Cerebellum (tissue), 4 donors: ENCODE measurements at places on chromosomes 12 and 14. TPM values are rescaled to one million over a fixed set of nuclear protein-coding genes. Genes with fewer than 3 reads are reported as not detected.
A peak's percentile ranks its signal among the peaks of the same experiment; 100 is the strongest.

Gene GZMH
- total RNA-seq: not detected

Gene NEMF
- 120 TPM for total RNA-seq

Gene MAP3K9
- 27.7 TPM for total RNA-seq

Gene KLHL33
- 0.18 TPM for total RNA-seq

Gene C12orf56
- total RNA-seq: 2.3 TPM

Gene PPTC7
- 11.8 TPM for total RNA-seq

DNA sequence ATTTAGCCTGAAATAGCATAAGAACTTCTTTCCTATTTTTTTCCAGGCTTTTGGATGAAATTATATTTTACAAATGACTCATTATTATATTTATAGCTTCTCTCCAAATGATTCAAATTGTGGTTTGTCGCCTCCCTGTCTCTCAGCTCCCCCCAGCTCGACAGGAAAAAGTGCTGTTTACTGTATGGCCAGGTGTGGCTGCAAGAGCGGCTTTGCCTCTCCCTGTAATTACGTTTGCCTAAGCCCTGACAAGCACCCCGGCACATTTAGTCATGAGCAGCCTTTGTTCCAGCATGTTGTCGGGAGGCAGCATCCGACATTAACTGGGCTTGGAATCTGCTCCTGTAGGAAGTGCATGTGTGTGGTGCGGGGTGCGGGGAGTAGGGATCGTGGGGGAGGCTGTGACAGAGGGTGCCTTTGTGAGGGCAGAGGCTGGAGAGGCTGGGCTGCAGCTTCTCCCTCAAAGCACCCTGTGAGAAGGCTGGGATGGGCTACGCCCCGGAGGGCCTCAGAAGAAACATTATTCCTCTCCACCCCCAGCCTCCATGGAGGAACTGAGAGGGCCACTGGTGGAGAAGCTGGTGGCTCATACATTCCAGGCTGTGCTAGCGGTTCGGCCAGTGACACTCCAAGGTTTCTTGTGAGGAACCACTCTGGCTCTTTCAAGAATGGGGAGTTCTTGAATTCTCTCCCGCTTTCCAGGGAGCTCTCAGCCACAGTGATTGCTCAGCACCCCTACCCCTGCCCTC is 42.1 kb upstream of the CTDSP2 start:
- DNase-seq: no peak

DNA sequence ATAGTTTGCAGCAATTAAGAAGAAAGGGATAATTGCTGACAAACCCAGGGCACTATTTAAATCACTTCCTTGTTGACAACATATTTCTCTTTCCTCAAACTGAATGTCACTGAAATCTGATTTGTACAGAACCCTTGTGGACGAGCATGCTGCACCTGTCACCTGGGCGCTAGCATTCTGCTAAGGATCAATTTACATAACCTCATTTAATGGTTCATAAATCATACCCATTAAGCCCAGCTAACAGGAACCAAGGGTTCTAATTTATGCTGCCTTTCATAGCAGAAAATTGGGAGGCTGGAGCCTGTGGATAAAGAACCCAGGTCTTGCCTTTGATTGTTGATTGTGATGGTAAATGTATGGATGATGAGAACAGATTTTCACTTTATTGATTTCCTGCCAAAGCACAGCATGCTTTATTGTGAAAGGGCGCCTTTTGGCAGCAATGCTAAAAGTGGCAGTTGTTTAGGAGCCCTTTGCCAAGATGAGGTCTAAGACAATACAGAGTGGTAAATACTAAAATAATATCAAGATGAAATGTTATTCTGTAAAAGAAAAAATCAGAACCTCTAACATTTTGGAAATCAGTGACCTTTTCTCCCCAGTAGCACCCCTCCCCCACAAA is 95.4 kb downstream of the NKX2-1 start:
- peak; percentile 47 for DNase-seq

DNA sequence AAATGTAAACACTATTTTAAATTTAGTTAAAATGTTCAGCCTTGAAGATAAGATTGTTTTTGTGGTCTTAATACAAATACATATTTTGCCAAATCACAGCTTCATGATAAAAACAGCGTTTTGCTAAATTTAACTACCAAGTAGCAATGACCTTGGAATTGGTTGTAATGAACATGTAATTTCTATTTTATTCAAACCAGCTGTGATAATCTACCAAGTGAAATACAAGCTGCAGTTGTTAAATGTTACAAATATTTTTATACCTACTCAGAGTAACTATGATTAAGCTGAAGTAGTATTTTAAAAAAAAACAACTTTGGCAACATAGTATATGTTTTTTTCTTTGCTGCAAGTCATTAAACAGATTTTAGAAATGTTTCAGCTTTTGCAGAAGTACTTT is 96.2 kb downstream of the CPSF2 start:
- DNase-seq: no peak

GRCh38 chr12:15918066-15918465 is 6.9 kb downstream of the DERA start:
- DNase-seq: no peak

- no peak for DNase-seq
These were observed 112.9 kb downstream of the PRKCH start for GRCh38 chr14:61434311-61434710.

DNA sequence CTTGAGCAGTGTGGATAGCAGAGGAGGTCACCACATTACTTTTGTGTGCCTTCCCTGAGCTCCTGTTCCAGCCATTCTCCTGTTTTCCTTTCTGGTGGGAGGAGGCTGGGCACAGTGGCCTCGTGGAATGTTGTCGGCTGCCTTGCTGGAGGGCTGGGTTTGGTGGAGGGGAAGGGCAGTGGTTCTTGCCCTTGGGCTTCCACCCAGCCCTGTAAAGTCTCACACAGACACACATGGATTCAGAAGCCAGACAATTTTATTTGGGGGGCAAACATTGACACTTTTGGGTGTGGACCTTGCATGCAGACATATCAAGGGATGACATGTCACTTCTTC is 866 bp downstream of the NPFF start:
- DNase-seq: no peak

DNA sequence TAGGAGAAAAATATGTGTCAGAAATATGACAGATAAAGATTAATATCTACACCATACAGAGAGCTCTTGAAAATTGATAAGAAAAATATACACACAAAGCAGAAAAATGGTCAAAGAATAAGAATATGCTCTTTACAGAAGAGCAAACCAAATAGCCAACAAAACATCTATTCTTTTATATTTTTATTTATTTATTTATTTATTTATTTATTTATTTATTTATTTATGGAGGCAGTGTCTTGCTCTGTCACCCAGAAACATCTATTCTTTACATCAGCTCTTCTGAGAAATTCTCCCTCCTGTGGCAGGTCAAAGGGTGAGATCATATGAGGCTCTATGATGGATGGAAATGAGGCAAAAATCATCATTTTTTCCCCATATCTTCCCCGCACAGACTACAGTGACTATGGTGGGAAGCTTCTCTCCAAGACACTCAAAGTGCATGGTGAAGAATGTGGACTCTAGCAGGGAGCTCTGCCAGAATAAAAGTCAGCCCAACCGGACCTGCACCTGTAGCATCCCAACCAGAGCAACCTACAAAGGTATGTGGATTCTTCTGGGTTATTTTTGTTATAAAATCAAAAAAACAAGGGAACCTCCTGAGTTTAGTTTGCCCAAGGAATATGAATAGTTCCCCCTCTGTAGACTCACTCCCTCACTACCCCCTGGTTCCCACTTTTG is 71.4 kb downstream of the PLXNC1 start:
- no peak for DNase-seq

GRCh38 chr14:103128631-103129300 is 5.5 kb downstream of the TNFAIP2 start:
- no peak for DNase-seq

GRCh38 chr12:13777374-13777773 is 204.0 kb downstream of the GRIN2B start:
- no peak for DNase-seq

DNA sequence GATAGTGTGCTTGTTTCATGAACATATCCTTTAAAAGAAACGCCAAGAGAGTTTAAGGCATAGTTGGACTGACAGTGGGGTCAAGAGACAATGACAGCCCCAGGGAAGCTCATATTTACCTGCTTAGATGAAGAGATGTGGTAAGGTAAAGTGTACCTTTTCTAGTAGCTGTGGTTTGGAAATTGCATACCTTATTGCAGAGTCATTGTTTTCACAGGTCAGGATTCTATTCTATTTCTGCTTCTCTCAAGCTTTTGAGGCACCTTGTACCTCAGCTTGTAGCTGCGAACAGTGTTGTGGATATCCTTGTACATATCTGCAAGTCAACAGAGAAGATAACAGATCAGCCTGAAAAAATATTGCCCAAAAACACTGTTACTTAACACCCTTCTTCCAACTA is 47.7 kb downstream of the ATP6V1D start:
- no peak for DNase-seq

GRCh38 chr12:130356222-130356621 is 18.5 kb downstream of the PIWIL1 start:
- no peak for DNase-seq

GRCh38 chr14:51020024-51020710 is 74.7 kb downstream of the TRIM9 start:
- DNase-seq: peak; percentile 87

DNA sequence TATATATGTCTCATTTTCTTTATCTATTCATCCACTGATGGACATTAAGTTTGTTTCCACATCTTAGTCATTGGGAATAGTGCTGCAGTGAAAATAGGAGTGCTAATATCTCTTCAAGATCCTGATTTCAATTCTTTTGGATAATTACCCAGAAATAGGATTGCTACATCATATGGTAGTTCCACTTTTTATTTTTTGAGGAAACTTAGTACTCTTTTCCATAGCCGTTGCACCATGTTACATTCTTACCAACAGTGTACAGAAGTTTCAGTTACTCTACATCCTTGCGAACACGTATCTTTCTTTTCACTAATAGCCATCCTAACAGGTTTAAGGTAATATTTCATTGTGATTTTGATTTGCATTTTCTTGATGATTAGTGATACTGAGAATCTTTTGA is 29.8 kb downstream of the TESPA1 start:
- DNase-seq: no peak

DNA sequence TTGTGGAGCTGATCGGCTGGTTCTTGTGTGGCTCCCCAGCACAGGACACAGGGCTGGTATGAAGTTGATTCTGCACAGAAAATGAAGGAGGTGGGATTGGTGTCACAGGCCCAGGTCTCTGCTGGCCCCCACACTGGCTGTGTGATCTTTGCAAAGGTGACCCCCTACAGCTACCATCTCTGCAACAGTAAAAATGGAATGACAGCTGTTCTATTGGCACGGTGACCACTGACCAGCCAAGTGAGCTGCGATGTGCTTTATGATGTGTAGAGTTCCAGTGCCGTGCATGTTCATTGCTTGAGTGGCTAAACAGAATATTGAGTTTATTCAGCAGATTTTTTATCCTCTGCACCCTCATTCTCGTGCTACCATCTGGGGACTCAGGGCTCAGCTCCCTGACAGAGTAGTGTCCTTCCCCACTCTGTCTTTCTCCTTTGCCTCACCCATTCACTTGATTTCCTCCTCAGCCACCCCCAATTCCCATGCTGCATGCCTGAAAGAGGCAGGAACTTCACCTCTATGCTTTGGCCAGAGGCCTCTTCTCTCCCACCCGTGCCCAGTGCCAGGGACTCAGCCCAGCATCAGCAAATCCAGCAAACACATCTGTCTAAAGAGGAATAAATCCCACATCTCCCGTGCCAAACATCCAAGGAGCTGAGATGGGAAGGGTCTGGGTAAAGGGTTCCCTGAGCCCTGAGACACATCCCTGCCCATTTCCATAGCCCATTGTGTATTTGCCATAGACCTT is 21.2 kb downstream of the C14orf132 start:
- no peak for DNase-seq

GRCh38 chr14:73236157-73236556 is 1.1 kb upstream of the PAPLN start:
- no peak for DNase-seq
